Activated CD8-positive, alpha-beta memory T cell treated with anti-CD3 and anti-CD28 coated beads, Interleukin-2, amount 10 ng/mL, durations not matched to agents 7 days and 5 days (primary cell): ENCODE measurements at places on chromosomes 2 and 18. TPM values are rescaled to one million over a fixed set of nuclear protein-coding genes. Genes with fewer than 3 reads are reported as not detected.

DNA sequence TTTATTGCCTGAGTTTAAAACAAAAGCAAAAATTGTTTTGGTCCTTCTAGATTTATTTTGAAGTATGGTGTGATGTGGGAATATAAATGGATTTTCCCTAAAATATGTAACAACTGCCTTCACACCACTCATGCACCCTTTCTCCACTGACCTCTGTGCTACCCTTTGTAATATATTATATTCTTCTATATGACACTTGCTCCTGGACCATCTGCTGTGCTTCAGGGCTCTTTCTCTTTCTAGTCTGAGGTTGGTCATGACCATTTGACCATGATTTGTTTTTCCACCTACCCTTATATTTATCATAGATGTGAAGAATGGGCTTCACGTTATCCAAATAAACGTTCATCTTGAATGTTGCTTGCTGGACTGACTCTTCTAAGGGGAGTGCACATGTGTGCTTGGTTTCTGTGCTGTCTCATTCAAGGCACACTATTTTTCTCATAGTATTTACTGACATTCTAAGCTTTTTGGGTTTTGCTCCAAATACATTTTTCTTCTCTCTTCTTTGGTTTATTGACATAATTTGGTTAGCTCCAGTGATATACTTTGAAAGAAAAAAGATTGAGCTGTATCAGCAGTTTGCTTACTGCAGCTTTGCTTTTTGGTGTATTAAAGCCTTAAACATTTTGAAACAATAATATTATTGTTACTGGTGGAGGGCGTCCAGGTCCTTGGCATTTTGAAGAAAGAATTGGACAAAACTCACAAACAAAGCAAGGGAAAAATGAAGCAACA is 61.8 kb downstream of the VWA3B start:
- no peak overlapping the region for H3K4me3 ChIP-seq
- no peak overlapping the region for H3K27ac ChIP-seq
- no peaks in the 10 kb centered on the region for H3K36me3 ChIP-seq
- no peak for DNase-seq

- H3K4me3 ChIP-seq: no peak overlapping the region
- H3K27me3 ChIP-seq: no peaks in the 10 kb centered on the region
- H3K4me1 ChIP-seq: no peaks in the 10 kb centered on the region
- DNase-seq: no peak
- H3K36me3 ChIP-seq: no peaks in the 10 kb centered on the region
- H3K27ac ChIP-seq: no peak overlapping the region
Observed at GRCh38 chr18:46291149-46291548, 187.0 kb downstream of the HAUS1 start.

Gene KCNF1
- total RNA-seq: not detected

Gene IKZF2
- total RNA-seq: 41.4 TPM

Gene CFAP65
- not detected for total RNA-seq

Gene FOXD4L1
- total RNA-seq: 0.47 TPM

- peaks cover 13% of the 10 kb centered on the region for H3K4me1 ChIP-seq
- peaks cover 14% of the 10 kb centered on the region for H3K36me3 ChIP-seq
- no peak for DNase-seq
Observed at GRCh38 chr2:42725657-42726056, 38.3 kb downstream of the OXER1 start.

Gene FABP1
- total RNA-seq: not detected

Gene GALNT5
- total RNA-seq: not detected

Gene SH3RF3
- total RNA-seq: 0.06 TPM

Gene CRIM1
- 12.6 TPM for total RNA-seq

Gene SF3B6
- total RNA-seq: 115 TPM

GRCh38 chr2:201362396-201362795 is 5.3 kb upstream of the FLACC1 start:
- no peak for DNase-seq
- no peak overlapping the region for H3K27ac ChIP-seq
- peaks cover 48% of the 10 kb centered on the region for H3K36me3 ChIP-seq
- H3K4me1 ChIP-seq: peaks cover 30% of the 10 kb centered on the region
- no peaks in the 10 kb centered on the region for H3K27me3 ChIP-seq
- H3K4me3 ChIP-seq: no peak overlapping the region

- no peaks in the 10 kb centered on the region for H3K4me1 ChIP-seq
- H3K27ac ChIP-seq: no peak overlapping the region
- H3K36me3 ChIP-seq: no peaks in the 10 kb centered on the region
- DNase-seq: no peak
Observed at GRCh38 chr2:165631089-165631488, 161.6 kb downstream of the CSRNP3 start.

Gene INHBB
- total RNA-seq: not detected

Gene SNORC
- 1.8 TPM for total RNA-seq

DNA sequence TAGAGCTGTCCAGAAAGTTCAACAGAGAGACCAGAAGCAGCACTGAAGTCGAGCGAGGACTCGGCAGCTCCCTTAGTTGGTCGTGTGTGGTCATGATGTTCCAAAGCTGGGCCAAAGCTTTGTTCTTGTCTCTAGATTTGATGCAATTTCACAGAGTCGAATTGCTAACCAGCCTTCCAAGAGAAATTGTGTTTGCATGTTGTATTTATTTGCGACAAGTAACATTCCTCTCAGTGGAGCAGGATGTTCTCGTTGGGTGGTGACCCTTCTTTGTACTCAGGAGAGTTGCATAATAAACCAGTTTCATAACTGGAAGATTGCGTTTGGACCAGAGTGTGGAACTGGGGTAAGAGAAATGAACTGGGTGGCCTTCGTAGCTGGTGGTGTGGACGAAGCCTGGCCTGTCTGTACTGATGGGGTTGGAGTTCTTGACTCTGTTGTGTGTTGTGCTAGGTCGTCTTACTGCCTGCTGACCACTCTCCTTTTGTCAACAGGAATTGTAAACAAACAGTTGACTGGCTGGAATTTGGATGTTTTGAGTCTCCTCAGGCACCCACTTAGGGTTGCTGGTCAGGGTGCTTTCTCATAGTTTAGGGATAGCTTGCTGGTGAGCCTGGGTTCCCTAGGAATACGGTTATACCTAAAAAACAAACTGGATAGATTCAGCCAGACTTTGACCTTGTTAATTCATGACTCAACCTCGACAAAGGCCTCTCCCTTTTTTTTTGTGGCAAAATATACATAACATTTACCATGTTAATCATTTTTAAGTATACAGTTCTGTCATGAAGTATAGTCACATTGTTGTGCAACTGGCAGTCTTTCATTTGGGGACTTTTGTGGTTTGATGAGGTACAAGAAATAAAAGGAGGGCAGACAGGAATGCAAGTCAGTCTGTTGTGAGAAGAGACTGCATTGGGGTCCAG is 28.9 kb upstream of the TOGARAM2 start:
- H3K27me3 ChIP-seq: no peaks in the 10 kb centered on the region
- DNase-seq: no peak
- H3K4me3 ChIP-seq: no peak overlapping the region
- no peak overlapping the region for H3K27ac ChIP-seq

GRCh38 chr2:104897515-104898184 is 43.7 kb downstream of the POU3F3 start:
- no peak for DNase-seq
- H3K27me3 ChIP-seq: no peaks in the 10 kb centered on the region
- H3K36me3 ChIP-seq: no peaks in the 10 kb centered on the region
- no peak overlapping the region for H3K4me3 ChIP-seq
- H3K27ac ChIP-seq: no peak overlapping the region

- no peak overlapping the region for H3K4me3 ChIP-seq
- no peak overlapping the region for H3K27ac ChIP-seq
- H3K4me1 ChIP-seq: no peaks in the 10 kb centered on the region
- no peaks in the 10 kb centered on the region for H3K27me3 ChIP-seq
Observed at GRCh38 chr2:237097326-237097910, 11.7 kb downstream of the COPS8 start.

Gene LRRTM1
- total RNA-seq: not detected

Gene CPO
- total RNA-seq: not detected

DNA sequence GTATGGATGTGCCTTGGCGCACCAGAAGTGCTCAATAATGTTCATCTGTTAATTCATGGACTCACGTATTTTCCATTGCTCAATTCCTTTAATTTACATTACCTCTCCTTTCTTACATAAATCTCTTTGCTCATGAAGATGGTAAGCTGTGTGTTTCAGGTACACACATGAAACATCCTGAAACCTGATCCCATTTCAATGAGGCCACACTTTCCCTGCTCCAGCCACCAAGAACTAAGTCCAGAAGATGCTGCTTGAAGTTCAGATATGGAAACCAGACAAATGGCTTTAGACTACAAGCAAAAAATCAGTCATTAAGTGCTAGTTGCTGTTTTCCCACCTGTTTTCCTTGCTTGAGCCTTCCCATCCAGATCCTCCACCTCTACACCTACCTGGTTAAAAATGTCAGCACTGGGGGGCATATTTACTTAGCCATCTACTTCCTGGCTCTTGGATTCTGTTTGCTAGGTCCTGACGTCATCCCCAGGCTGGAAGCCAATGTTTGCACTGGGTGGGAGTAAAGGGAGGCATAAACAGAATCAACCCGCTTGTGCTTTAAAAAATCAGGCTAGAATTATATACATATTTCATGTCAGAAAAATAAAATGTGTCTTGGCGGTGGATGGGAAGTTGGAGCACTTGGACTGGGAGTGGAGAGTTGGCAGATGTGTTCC is 309.7 kb downstream of the OSR1 start:
- H3K4me3 ChIP-seq: no peak overlapping the region
- no peaks in the 10 kb centered on the region for H3K36me3 ChIP-seq
- DNase-seq: no peak
- H3K27ac ChIP-seq: no peak overlapping the region

DNA sequence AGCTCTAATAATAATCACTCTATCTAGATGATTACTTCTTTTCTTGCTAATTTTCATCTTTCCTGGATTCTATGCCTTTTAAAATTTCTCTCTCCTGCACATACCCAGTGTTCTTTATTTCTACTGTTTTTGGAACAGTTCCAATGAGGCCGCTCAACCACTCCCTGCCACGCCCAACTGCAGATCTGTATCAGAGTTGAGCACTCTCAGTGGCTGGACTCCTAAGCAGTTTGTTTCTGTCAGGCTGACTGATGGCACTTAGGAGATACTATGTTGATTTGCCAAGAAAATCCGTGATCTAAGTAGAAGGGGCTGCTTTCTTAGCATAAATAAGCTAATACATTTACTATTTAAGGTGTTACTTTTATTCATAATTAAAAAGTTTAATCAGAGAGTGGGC is 192.8 kb downstream of the ARHGAP15 start:
- no peak overlapping the region for H3K27ac ChIP-seq
- peaks cover 45% of the 10 kb centered on the region for H3K36me3 ChIP-seq
- peaks cover 6% of the 10 kb centered on the region for H3K4me1 ChIP-seq
- H3K4me3 ChIP-seq: no peak overlapping the region
- H3K27me3 ChIP-seq: no peaks in the 10 kb centered on the region

DNA sequence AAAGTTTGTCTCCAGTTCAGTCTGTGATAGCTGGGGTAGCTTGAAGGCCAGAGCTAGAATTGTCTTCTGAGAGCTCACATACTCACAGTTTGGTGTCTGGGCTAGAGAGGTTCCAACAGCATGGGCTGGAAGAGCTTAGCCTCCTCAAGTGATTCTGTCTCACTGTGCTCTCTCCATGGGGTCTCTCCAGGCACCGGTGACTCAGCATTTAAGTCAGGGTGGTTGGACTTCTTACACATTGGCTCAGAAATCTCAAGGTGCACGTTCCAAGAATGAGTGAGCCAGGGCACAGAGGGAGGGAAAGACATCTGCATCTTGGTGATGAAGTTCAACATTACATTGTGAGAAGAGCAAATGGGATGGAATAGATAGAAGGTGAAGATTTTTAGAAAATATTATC is 207.3 kb upstream of the DDX18 start:
- H3K36me3 ChIP-seq: no peaks in the 10 kb centered on the region
- H3K27me3 ChIP-seq: no peaks in the 10 kb centered on the region
- no peak overlapping the region for H3K4me3 ChIP-seq
- H3K4me1 ChIP-seq: no peaks in the 10 kb centered on the region

GRCh38 chr18:45686891-45687611 is 36.9 kb upstream of the SLC14A1 start:
- H3K27me3 ChIP-seq: peaks cover 4% of the 10 kb centered on the region
- peaks cover 6% of the 10 kb centered on the region for H3K36me3 ChIP-seq
- H3K4me1 ChIP-seq: peaks cover 78% of the 10 kb centered on the region
- peak overlapping the region; percentile 99 for H3K27ac ChIP-seq
- H3K4me3 ChIP-seq: peak overlapping the region; percentile 81

DNA sequence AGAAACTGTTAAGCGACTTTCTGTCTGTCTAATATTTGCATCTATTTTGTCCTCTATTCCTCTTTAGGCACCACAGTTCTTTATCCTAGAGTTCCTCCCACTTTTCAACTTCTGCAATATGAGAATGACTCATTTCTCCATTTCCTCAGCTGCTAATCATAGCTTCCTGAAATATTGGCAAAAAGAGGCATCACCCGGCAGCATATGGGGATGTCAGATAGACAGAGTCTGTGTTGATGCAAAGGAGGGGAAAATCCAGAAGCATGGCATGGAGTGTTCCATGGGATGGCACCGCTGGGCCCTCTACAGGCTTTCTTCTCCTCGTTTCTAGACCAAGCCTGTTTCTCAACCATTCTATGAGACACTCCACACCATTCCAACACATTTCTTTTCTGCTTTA is 93.4 kb downstream of the DOCK10 start:
- peak overlapping the region; percentile 64 for H3K27ac ChIP-seq
- peaks cover 37% of the 10 kb centered on the region for H3K36me3 ChIP-seq
- DNase-seq: no peak

GRCh38 chr18:21230436-21230835 is 11.6 kb upstream of the GREB1L start:
- no peak overlapping the region for H3K27ac ChIP-seq
- no peak for DNase-seq
- H3K4me1 ChIP-seq: no peaks in the 10 kb centered on the region
- no peaks in the 10 kb centered on the region for H3K36me3 ChIP-seq
- no peaks in the 10 kb centered on the region for H3K27me3 ChIP-seq

GRCh38 chr2:239370403-239370802 is 30.4 kb downstream of the HDAC4 start:
- no peak for DNase-seq
- no peaks in the 10 kb centered on the region for H3K36me3 ChIP-seq
- peak overlapping the region; percentile 82 for H3K27ac ChIP-seq
- peak overlapping the region; percentile 46 for H3K4me3 ChIP-seq

Gene TEKT4
- not detected for total RNA-seq

Gene CSRNP3
- not detected for total RNA-seq

Gene PTPN18
- 82.3 TPM for total RNA-seq

DNA sequence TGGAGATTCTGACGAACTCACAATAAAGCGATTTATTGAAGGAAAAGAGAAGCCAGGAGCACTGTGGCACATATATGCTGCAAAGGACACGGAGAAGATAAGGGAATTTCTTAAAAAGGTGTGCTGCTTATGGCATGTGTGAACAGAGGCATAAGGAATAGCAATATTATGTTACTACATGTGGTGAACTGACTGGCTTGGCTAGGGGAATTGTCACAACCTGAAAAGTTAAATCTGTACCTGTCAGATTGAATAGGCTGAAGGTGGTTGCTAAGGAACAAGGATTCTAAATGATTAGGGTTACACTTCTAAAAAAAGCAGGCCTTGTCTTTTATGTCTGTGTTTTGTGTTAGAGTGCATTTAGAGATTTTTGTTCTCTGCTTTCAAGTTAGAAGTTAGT is 48.4 kb downstream of the KDM3A start:
- H3K4me1 ChIP-seq: no peaks in the 10 kb centered on the region
- no peaks in the 10 kb centered on the region for H3K27me3 ChIP-seq
- peaks cover 85% of the 10 kb centered on the region for H3K36me3 ChIP-seq

Gene MCEE
- 16.3 TPM for total RNA-seq

Gene LIPG
- 0.16 TPM for total RNA-seq

GRCh38 chr2:205654878-205655605 is 27.3 kb upstream of the NRP2 start:
- DNase-seq: no peak
- H3K27ac ChIP-seq: no peak overlapping the region
- H3K4me1 ChIP-seq: no peaks in the 10 kb centered on the region
- H3K36me3 ChIP-seq: no peaks in the 10 kb centered on the region

- H3K36me3 ChIP-seq: no peaks in the 10 kb centered on the region
- H3K27me3 ChIP-seq: no peaks in the 10 kb centered on the region
- no peak overlapping the region for H3K4me3 ChIP-seq
- no peaks in the 10 kb centered on the region for H3K4me1 ChIP-seq
Observed at GRCh38 chr2:212254339-212254738, 284.3 kb downstream of the ERBB4 start.
